NCI-H1436 treated with DMSO at 0.1 percent for 48 hours (cell line): ENCODE measurements at places on chromosomes 5 and 9.

- DNase-seq: no peak
Measured at GRCh38 chr9:34343090-34343489, 13.7 kb downstream of the NUDT2 start.

- peak; percentile 80 for DNase-seq
Measured at GRCh38 chr5:124806373-124807077, 60.1 kb upstream of the ZNF608 start.

DNA sequence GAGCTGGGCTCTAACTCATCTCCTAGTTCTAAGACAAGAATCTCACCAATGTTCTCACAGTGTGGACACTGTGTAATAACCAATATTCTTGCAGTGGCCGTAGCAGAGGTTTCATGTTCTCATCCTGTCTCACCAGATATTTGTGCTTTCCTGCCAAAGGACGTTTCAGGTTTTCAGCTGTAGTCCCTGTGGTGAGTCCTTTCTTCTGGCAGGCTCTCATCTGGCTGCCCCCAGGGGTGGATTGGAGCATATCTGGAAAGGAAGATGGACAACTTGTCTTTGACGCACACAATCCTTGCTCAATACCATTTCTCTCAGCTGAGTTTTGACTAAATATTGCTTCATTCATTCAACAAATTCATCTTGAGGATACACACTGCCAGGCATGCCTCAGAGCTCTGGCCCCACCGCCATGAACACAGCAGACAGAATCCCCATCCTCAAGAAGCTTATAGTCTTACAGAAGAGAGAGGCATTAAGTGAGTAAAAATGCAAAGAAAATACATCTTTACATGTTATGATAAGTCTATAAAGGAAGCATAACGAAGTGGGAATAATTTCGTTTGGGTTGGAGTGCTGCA lies 33.8 kb upstream of the NEURL1B start:
- no peak for DNase-seq

DNA sequence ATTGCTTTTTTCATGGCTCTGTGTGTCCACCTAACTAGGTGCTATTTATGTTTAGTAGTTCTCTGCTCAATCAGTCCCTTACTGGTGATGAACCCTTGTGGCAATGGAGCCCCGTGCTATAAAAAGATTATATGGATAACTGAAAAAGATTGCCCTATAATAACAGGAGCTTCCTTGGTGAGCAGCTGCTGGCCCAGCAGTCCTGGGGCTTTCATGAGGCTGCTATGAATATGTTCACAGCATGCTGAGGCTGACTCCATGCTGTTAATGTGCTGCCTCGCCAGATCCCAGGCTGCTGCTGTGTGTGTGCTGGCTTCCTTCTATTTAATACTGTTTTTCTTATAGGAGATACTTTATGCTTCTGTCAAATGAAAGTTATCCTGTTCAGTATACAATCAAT lies 357.5 kb downstream of the TAF11L14 start:
- peak; percentile 33 for DNase-seq

DNA sequence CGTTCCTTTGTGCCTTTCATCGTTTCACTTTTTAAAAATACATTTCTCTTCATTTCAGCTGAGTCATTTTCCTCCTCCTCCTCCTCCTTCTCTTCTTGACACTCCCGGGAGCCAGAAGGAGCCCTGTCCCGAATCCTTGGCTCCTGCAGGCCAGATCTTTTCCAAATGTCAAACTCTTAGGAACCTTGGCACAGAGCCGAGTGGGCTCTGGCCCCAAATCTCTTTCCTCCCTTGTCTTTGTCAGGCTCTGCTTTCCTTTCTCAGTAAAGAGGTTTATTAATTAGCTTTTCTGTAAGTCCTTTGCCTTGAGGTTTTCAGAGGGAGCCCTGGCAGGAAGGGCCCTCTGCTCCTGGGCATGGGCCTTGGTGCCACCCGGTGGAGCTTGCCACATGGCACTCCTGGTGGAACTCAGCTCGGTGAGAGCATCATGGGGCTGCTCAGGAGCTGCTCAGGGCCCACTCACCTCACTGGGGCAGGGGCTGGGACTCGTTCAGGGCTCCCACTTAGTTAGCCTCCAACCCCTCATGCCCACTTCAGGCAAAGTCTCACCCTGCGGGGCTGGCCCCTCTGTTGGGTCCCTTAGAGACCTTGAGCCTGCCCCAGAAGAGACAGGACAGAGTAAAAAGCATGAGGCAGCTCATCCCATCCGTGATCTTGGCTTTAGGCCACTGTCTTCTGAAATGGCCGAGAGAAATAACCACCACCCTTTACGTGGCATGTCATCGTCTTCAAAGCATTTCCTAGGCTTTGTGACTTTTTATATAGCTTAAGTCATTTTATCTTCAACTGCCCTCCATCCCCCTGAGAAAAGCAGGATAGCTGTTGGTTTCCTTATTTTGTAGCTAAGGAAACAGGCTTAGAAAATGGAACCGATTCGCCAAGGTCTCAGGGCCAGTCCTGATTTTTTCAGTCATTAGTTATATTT lies 17.1 kb downstream of the STC2 start:
- DNase-seq: no peak

GRCh38 chr5:20231040-20231439 lies 243.0 kb upstream of the CDH18 start:
- DNase-seq: no peak

DNA sequence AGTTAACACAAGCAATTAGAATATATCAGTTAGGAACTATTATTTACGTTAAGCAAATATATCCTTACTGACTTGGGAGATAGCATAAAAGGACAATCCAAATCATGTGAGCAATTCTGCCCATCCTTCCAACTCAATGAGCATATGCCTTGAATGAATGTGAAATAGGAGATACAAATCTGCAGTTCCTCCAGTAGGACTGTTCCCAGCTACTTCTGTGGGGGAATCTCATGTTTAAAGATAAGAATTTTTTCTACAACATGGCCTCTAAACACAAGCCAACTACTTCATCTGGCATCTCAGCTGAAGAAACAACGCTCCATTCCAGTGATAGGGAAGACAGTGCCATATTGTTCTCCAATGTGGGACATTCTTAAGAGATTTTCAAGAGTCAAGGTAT lies 110.7 kb upstream of the NIPBL start:
- no peak for DNase-seq
